ENCODE measurements at places on chromosomes 3 and 15. TPM values are rescaled to one million over a fixed set of nuclear protein-coding genes. Genes with fewer than 3 reads are reported as not detected.

DNA sequence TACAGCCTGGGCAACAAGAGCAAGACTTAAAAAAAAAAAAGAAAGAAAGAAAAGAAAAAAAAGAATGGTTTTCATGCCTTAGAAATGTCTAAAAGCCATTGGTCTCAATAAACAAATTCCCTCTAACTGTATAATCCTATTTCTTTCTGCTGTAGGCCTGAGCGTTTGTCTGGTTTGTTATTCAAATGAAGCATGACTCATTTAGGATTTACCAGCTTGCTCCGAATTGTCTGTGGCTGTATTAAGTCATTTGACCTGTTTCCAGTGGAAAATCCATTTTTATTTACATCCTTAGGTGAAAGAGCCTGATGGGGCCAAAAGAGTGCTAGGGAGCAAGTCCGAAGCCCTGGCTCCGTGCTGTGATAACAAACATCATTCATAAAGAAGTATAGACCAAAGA is 73.8 kb downstream of the BDH1 start:
- no peak for DNase-seq

DNA sequence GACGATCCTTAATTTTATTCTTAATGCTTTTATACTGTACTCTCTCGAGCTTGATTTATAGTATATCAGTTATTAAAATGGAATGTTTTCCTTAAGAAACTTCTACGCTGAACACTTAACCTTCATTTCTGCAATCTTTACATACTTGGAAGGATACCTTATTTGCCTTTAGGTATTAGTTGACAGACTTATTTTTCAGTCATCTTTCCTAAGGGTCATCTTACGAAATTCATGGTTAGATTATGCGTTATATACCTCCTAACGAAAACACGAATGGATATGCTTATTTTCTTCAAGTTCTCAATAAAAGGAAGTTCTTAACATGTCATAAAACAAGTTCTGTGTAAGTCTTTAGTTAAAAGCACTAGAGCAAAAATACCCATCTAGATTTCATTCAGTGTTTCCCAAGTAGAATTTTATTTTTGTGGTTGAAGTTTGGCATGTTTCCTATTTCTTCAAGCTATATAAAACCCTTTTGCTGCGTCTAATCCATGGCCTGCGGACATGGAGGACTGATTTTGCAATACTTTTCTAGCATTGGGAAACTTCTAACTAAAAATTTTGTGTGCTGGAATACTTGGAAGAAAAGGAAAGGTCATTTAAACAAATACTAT is 231.3 kb downstream of the TP63 start:
- no peak for DNase-seq

- no peak for DNase-seq
These were observed 1042.7 kb downstream of the PLOD2 start for GRCh38 chr3:145118303-145118702.

- no peak for DNase-seq
These were observed 38.9 kb downstream of the FANCI start for GRCh38 chr15:89282631-89283030.

DNA sequence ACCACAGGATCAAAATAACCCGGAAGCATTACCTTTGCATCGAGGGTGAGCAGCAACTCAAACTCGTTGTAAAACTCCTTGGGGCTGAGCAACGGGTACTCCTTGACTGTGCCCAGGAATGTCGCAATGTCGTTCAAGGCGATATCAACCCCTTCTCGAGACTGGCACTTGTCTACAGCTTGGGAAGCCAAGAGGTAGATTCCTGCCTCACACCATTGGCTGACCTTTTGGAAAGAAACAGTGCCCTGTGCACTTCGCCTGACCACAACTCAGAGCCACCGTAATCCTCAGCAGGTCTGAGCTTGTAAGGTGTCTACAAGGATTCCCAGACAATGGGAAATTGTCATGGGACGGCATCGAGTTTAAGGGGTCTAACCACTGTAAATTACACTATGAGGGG is 43.9 kb downstream of the B3GNT5 start:
- no peak for DNase-seq

DNA sequence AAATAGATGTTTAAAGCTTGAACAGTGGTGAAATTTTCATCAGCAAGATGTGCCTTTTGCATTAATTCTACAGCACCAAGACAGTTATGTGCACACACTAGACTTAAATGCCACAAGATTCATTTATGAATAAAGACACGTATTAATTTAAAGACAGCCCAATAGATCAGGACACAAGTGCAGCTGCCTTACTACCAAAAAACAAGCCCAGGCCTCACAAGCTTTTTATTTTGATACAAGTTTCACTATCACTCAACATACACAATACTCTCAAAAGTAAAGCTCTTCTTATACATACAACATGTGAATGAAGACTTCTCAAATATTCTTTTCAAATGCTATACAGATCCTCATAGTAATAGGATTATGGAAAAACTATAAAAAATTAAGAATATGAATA is 2.4 kb downstream of the ACAP2 start:
- DNase-seq, result no peak

Gene TMEM207
- not detected for polyA plus RNA-seq

Gene PAQR5
- 15.8 TPM for polyA plus RNA-seq

Data from H1 (cell line).